MCF 10A (cell line): ENCODE measurements at places on chromosomes 6 and 20. TPM values are rescaled to one million over a fixed set of nuclear protein-coding genes. Genes with fewer than 3 reads are reported as not detected.

BPIFA3 gene
- not detected in 2 replicates for total RNA-seq

FNDC1 gene
- total RNA-seq, result not detected in 2 replicates

TTBK1 gene
- total RNA-seq, result not detected in 2 replicates

FAM50B gene
- 4.0 and 4.3 TPM in 2 replicates for total RNA-seq

DNA sequence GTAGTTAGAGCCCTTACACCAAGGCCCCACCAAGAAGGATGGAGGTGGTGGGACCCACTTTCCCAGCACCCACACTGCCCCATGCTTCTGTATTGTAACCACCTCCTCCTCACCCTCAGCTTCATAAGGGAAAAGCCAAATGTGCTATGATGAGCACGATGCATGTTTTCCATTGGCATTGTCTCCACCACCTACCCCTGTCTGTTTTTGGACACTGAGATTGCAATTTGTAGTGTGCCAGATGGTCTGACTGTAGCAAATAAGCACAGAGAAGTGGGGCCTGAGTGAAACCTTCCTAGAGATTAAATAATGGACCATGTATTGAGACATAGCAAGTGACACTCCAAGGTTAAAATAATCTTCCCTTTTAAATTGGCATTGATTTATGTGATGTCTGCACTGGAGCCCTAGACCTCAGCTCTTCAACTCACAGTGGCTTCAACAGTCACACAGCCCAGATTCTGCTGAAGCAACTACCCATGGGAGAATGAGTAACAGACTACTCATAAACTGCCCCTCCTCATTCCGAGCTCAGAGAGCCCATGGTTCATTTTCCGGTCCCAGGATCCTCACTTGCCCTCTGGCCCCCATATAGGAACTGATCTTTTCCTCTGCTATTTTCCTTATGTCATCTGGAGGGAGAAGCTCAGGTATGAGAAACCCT is 177.9 kb downstream of the COL9A1 start:
- H3K27me3 ChIP-seq, result peaks cover 14% of the 10 kb centered on the region
- no peaks in the 10 kb centered on the region for H3K36me3 ChIP-seq
- H3K4me3 ChIP-seq, result no peak overlapping the region

GRCh38 chr6:118890997-118891790 is 2.8 kb upstream of the ASF1A start:
- H3K27ac ChIP-seq, result peak overlapping the region; percentile 95
- peaks cover 15% of the 10 kb centered on the region for H3K36me3 ChIP-seq
- H3K4me1 ChIP-seq, result peaks cover 22% of the 10 kb centered on the region
- peak overlapping the region; percentile 95 for H3K4me3 ChIP-seq

- H3K27me3 ChIP-seq, result no peaks in the 10 kb centered on the region
- no peaks in the 10 kb centered on the region for H3K36me3 ChIP-seq
- H3K4me3 ChIP-seq, result no peak overlapping the region
- no peaks in the 10 kb centered on the region for H3K4me1 ChIP-seq
Observed at GRCh38 chr6:83517500-83517899, 5.2 kb downstream of the PRSS35 start.

DNA sequence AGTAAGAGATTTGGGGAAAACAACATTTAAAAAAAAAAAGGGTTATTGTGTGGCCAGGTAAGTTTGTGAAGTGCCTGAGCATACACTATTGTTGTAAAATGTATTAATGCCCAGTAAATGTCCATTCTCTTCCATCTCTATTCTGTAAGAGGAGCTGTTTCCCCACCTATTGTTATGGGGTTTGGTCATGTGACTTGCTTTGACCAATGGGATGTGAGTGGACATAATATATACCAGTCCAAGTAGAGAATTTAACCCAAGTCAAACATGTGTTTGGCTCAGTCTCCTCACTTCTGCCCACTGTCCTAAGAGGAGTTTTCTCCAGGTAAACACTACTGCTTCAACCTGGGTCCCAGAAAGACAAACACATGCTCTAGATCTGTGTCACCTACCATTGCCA is 377.1 kb downstream of the FOXA2 start:
- no peaks in the 10 kb centered on the region for H3K36me3 ChIP-seq
- peaks cover 62% of the 10 kb centered on the region for H3K27me3 ChIP-seq
- H3K4me3 ChIP-seq, result no peak overlapping the region
- no peaks in the 10 kb centered on the region for H3K4me1 ChIP-seq
- DNase-seq, result no peak

DNA sequence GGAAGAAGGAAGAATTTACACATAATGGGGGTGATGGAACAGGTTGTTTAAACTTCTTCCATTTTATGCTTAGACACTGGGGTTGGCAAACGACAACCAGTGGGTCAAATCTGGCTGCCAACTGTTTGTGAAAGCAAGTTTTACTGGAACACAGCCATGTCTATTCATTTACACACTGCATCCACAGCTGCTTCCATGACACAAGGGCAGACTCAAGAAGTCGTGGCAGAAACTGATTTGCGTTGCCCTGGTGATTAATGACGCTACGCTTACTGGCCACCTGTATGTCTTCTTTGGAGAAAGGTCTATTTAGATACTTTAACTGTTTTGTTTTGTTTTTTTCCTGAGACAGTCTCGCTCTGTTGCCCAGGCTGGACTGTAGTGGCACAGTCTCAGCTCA is 19.0 kb downstream of the CTCFL start:
- no peak overlapping the region for H3K27ac ChIP-seq
- H3K27me3 ChIP-seq, result peaks cover 49% of the 10 kb centered on the region
- H3K36me3 ChIP-seq, result no peaks in the 10 kb centered on the region
- no peak overlapping the region for H3K4me3 ChIP-seq
- DNase-seq, result no peak

DNA sequence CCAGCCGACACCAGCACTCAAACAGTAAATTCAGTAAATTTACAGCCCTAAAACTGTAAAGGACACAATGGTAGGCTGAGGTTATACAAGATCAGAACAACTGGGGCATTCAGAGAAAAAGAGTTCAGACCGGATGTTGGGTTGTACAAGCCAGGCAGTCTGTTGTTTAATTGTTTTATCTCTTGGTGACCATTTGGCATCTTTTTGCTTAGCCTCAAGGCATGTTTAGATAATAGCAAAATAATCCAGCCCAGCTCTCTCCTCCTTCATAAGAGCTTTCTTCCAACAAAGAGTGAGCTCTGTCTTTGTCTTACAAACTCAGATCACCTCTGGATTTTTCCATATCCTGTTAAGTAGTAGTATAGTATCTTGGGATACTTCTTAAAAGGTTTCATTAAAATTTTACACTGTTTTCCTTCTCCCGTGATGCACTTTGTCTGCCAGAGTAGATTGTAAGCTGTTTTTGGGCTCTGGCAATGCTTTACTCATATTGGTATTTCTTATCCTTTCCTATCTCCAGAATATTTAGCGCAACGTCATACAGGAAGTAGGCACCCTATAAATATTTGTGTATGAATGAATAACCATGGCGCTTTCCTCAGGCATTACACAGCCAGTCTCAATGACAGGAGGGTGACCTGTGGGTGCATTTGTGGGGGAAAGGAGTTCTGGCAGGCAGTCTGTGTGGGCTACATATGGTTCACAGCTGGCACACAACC is 35.6 kb upstream of the TRAM2 start:
- no peak overlapping the region for H3K27ac ChIP-seq
- H3K4me3 ChIP-seq, result no peak overlapping the region
- H3K36me3 ChIP-seq, result no peaks in the 10 kb centered on the region

DNA sequence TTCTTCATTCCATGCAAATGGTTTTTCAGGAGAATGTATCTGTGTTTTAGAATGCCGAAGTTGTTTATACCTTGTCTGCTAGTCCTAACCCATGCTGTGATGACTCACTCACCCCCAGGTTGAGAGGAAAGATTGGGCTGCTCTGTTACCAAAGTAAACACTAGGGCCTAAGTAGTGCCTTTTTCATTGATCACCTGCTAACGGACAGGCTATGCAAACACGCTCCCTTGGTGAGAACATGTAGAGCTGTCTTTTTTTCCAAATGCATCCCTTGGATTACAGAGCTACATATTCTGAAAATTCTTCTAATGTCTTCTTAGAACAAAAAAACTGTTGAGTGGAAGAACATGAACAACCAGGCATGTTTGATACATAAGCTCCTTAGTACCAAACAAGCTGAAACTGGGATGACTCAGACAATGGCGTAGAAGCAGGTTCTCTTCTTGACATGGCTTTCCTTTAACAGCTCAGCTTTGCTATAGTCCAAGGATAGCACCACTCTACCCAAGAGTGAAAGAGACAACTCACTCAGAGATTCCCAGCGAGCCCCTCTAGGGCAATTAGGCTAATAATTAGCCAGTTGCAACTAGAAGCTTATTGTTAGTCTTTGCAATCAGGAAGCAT is 20.5 kb downstream of the PERP start:
- peak overlapping the region; percentile 97 for H3K27ac ChIP-seq
- H3K27me3 ChIP-seq, result no peaks in the 10 kb centered on the region
- H3K4me3 ChIP-seq, result no peak overlapping the region

DNA sequence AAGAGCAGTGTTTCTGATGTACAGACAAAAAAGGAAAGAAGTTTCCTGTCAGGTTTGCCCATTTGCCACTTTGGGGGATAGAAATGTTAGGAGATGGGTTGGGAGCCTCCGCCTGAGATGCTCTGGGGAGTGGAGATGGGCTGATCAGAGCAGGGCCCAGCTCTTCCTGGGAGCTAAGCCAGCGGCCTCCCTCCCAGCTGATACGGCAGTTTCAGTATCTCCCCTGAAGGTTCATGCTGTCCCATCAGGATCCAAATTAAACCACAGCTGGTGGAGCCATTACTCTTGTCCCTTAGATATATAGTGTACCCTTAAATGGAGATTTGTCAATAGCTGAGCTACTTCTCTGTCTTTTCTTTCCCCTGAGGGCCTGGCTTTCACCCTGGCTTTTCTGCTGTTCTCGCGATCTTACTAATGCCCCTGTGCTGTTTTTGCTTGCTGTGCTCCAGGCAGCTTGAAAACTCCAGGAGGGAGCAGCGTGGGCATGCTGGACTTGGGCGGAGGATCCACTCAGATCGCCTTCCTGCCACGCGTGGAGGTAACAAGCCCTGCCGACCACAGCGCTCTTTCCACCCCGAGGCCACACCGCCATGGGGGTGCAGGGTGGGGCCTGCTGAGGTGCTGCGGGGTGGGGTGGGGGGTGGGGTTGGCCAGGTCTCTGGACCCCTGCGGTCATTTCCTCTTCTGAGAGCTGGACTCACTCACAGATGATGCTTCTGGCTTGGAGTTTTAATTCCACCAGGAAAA is 20.9 kb downstream of the ENTPD6 start:
- DNase-seq, result no peak
- H3K36me3 ChIP-seq, result peaks cover 53% of the 10 kb centered on the region
- H3K27me3 ChIP-seq, result no peaks in the 10 kb centered on the region
- no peak overlapping the region for H3K27ac ChIP-seq
- H3K4me1 ChIP-seq, result no peaks in the 10 kb centered on the region
- H3K4me3 ChIP-seq, result no peak overlapping the region

GRCh38 chr20:58908221-58908620 is 55.7 kb downstream of the GNAS start:
- peak overlapping the region; percentile 50 for H3K27ac ChIP-seq
- peak overlapping the region; percentile 12 for H3K4me3 ChIP-seq
- H3K27me3 ChIP-seq, result no peaks in the 10 kb centered on the region
- peaks cover 17% of the 10 kb centered on the region for H3K4me1 ChIP-seq
- no peak for DNase-seq

- H3K27me3 ChIP-seq, result no peaks in the 10 kb centered on the region
- peak; percentile 30 for DNase-seq
- peaks cover 64% of the 10 kb centered on the region for H3K36me3 ChIP-seq
- peaks cover 25% of the 10 kb centered on the region for H3K4me1 ChIP-seq
- peak overlapping the region; percentile 97 for H3K4me3 ChIP-seq
Observed at GRCh38 chr6:85677234-85677956, 34.7 kb upstream of the SYNCRIP start.

DNA sequence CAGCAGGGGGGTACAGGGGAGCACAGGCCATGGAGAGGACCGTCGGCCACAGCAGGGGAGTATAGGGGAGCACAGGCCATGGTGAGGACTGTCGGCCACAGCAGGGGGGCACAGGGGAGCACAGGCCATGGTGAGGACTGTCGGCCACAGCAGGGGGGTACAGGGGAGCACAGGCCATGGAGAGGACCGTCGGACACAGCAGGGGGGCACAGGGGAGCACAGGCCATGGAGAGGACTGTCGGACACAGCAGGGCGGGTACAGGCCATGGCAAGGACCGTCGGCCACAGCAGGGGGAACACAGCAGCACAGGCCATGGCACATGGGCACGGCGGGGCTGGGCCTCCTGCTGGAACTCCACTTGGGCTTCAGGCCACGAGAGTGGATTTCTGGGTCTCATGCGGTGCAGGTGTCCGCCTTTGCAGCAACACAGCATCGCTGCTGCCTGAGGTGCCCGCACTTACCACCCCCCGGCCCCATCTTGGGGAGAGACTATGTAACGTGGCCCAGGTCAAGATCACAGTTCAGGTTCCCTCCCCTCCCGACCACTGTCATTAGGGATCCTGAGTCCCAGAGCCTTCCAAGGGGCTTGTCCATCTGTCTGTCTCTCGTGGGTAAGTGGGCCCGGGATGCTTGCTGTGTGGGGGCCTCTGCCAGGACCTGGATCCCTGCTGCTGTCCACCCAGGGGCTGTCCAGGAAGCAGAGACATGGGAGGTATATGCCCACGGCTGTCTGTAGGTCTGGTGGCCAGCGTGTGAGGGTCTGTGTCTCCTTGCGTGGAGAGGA is 2.5 kb downstream of the NPBWR2 start:
- peaks cover 56% of the 10 kb centered on the region for H3K27me3 ChIP-seq
- DNase-seq, result no peak
- no peak overlapping the region for H3K4me3 ChIP-seq
- H3K4me1 ChIP-seq, result no peaks in the 10 kb centered on the region
- no peak overlapping the region for H3K27ac ChIP-seq

GRCh38 chr6:162058281-162058875 is 669.2 kb downstream of the PRKN start:
- peak overlapping the region; percentile 79 for H3K27ac ChIP-seq
- H3K27me3 ChIP-seq, result no peaks in the 10 kb centered on the region
- H3K4me1 ChIP-seq, result peaks cover 7% of the 10 kb centered on the region

- peaks cover 13% of the 10 kb centered on the region for H3K4me1 ChIP-seq
- no peaks in the 10 kb centered on the region for H3K36me3 ChIP-seq
- DNase-seq, result peak; percentile 89
- peak overlapping the region; percentile 33 for H3K4me3 ChIP-seq
Observed at GRCh38 chr6:17032988-17033634, 68.7 kb upstream of the STMND1 start.

GRCh38 chr6:116536216-116536621 is 9.3 kb downstream of the TRAPPC3L start:
- no peaks in the 10 kb centered on the region for H3K36me3 ChIP-seq
- peak; percentile 70 for DNase-seq
- no peak overlapping the region for H3K4me3 ChIP-seq
- peaks cover 2% of the 10 kb centered on the region for H3K4me1 ChIP-seq

DNA sequence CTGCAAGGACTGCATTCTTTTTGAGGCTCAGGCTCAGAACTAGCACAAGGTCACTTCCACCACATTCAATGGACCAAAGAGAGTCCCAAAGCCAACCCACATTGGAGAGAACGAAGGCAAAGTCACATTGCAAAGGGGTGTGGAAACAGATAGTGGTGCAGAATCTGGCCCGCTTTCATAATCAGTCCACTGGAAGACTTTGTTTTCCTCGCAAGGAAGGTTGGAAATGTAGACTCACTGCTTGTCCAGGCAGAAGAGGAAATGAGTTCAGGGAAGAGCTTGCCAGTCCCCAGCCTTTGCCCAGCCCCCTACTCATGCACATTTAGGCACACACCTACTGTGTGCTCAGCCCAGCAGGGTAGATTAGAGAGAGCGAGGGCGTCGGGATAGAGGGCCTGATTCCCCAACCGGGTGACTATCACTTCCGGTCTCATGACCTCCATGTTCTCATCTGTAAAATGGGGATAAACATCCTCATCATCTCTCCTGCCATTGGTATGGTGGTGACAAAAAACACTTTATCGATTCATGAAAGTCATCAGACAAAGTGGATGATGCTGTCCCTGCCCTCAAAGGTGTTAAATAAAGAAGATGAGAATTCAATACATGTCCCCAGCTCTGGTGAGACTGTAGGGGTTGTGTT is 24.3 kb upstream of the CCN5 start:
- H3K4me1 ChIP-seq, result peaks cover 20% of the 10 kb centered on the region
- H3K27me3 ChIP-seq, result no peaks in the 10 kb centered on the region
- no peak for DNase-seq
- no peak overlapping the region for H3K4me3 ChIP-seq
- H3K36me3 ChIP-seq, result no peaks in the 10 kb centered on the region
- H3K27ac ChIP-seq, result no peak overlapping the region
